ENCODE measurements at places on chromosomes 3 and 15.
A peak's percentile ranks its signal among the peaks of the same experiment; 100 is the strongest.

DNA sequence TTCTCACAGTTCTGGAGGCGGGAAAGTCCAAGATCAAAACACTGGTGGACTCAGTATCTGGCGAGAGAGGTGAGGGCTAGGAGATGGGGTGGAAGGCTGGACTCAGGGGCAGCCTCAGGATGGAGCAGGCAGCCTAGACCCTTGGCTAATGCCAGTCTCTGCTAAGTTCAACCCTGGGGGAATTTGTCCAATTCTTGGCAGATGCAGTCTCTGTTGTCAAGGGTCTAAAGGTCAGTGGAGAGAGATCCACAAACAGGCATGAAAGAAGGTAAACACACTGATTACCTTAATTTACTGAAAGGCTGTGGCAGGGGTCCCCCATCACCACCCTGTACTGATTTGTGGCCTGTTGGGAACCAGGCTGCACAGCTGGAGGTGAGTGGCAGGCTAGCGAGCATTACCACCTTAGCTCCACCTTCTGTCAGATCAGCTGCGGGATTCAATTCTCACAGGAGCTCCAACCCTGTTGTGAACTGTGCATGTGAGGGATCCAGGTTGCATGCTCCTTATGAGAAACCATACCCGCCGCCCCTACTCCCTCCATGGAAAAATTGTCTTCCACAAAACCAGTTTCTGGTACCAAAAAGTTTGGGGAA, 32.5 kb upstream of the RHCG start:
- no peaks in the 10 kb centered on the region for H3K4me1 ChIP-seq
- peaks cover 2% of the 10 kb centered on the region for H3K27me3 ChIP-seq
- no peak overlapping the region for H3K4me3 ChIP-seq
- H3K27ac ChIP-seq, result no peak overlapping the region
- no peaks in the 10 kb centered on the region for H3K36me3 ChIP-seq
- no peak for DNase-seq

DNA sequence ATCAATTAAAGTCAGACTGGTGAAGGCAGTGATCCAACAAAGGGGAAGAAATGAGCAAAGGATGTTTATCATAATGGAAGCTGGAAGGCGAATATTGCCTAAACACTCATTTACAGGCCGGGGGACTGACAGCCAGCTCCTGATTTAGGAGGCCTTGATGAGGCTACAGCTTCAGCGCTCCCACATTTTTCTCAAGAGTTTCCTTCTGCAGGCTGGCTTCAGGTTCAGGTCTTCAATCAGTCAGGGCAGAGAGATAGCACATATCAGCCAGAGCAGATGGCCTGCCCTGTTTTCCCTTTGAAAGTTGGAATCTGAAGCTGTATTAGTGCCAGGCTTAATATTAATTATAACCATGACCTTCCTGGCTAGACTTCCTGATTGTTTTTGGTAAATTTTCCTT, 218.9 kb downstream of the SV2B start:
- H3K4me1 ChIP-seq, result no peaks in the 10 kb centered on the region
- no peak for DNase-seq
- H3K27ac ChIP-seq, result no peak overlapping the region
- no peaks in the 10 kb centered on the region for H3K36me3 ChIP-seq

DNA sequence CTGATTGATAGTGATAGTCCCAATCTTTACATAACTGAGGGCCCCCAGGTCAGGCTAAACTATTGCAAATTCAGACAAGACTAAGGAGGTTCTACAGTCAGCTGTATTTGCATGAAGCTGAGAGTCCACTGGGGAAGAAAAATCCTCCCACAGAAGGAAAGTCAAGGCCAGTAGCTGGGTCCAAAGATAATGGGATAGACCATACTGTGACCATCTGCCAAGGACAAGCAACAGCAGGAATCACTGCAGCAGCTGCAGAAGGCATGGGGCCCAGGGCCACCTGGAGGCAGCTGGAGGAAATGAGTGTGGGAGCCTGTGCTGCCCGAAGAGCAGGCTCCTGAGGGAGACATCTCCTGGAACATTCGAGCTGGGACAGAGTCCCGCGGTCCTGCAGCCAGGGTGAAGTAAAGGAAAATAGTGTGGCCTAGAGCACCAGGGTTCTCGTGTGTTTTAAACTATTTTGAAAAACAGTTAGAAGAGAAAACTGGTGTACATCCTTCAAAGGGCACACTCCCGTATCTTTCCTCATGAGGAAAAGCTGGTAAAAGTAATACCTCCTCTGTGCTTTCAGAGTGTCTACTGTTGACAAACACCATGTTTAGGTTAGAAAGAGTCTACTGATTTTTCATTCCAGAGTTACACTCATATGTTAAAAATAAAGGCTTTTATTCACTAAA, 13.2 kb upstream of the TMEM212 start:
- H3K4me3 ChIP-seq, result no peak overlapping the region
- peaks cover 5% of the 10 kb centered on the region for H3K4me1 ChIP-seq
- no peak overlapping the region for H3K27ac ChIP-seq
- DNase-seq, result peak; percentile 77

DNA sequence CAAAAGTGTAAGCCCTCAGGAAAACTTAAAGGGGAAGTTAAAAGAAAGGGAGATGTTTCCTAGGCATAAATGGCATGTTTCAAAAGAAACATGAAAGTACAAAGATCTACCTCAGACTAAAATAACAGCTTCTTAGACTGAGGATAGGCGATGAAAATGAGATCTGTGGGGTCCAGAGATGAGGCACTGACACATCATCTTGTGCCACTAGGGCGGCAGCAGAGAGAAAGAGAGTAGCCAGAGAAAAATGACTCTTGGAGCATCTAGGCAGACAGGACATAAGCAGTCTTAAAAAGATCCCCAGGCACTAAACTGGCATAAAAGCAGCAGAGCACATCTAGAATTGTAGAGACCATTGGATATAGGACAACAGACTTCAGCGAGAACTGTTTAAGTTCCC, 42.5 kb upstream of the RFX7 start:
- no peaks in the 10 kb centered on the region for H3K4me1 ChIP-seq
- DNase-seq, result no peak
- H3K27ac ChIP-seq, result no peak overlapping the region
- no peak overlapping the region for H3K4me3 ChIP-seq
- no peaks in the 10 kb centered on the region for H3K36me3 ChIP-seq

DNA sequence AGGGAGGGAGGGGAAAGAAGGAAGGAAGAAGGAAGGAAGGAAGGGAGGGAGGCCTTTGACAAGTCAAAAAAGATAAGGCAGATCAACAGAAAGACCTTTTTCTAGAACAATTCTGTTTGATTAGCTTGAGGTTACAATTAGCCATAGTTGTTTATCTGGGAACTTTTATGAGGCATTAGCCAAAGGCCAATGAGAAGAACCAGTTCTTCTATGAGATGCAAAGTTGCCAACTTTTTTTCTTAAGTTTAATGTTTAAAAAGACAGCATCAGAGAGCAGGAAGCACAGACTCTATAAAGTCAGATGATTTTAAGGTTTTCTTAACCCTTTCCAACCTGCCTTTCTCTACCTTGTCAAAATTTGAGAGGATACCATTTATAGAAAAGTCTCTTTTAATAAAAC, 301.3 kb upstream of the NR2F2 start:
- no peaks in the 10 kb centered on the region for H3K36me3 ChIP-seq
- H3K27me3 ChIP-seq, result no peaks in the 10 kb centered on the region
- peaks cover 3% of the 10 kb centered on the region for H3K4me1 ChIP-seq

GRCh38 chr15:39200586-39200985, 380.3 kb upstream of the THBS1 start:
- peak; percentile 8 for DNase-seq
- no peaks in the 10 kb centered on the region for H3K27me3 ChIP-seq
- H3K4me1 ChIP-seq, result peaks cover 13% of the 10 kb centered on the region
- H3K27ac ChIP-seq, result no peak overlapping the region
- H3K4me3 ChIP-seq, result no peak overlapping the region

- DNase-seq, result no peak
- H3K4me3 ChIP-seq, result no peak overlapping the region
- H3K4me1 ChIP-seq, result no peaks in the 10 kb centered on the region
- no peaks in the 10 kb centered on the region for H3K27me3 ChIP-seq
- no peak overlapping the region for H3K27ac ChIP-seq
Observed at GRCh38 chr3:23762214-23762613, 43.5 kb upstream of the UBE2E1 start.

GRCh38 chr3:181555681-181556080, 156.0 kb upstream of the SOX2 start:
- H3K4me3 ChIP-seq, result no peak overlapping the region
- H3K36me3 ChIP-seq, result no peaks in the 10 kb centered on the region
- no peaks in the 10 kb centered on the region for H3K27me3 ChIP-seq

DNA sequence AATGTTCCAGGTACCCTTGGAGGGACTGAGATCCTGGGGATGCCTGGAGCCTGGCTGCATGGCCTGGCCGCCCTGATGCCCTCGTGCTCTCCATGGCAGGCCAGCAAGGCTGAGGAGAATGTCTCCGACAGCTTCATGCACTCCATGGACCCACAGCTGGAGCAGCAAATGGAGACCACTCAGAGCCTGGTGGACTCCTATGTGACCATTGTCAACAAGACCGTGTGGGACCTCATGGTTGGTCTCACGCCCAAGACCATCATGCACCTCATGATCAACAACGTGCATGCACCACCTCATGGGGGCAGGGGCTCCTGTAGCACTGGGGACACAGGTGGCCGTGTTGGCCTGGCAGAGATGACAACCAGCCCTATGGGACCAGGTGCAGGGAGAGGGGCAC, 19.7 kb downstream of the GOLGA6A start:
- no peaks in the 10 kb centered on the region for H3K36me3 ChIP-seq
- no peak overlapping the region for H3K27ac ChIP-seq
- no peaks in the 10 kb centered on the region for H3K4me1 ChIP-seq

DNA sequence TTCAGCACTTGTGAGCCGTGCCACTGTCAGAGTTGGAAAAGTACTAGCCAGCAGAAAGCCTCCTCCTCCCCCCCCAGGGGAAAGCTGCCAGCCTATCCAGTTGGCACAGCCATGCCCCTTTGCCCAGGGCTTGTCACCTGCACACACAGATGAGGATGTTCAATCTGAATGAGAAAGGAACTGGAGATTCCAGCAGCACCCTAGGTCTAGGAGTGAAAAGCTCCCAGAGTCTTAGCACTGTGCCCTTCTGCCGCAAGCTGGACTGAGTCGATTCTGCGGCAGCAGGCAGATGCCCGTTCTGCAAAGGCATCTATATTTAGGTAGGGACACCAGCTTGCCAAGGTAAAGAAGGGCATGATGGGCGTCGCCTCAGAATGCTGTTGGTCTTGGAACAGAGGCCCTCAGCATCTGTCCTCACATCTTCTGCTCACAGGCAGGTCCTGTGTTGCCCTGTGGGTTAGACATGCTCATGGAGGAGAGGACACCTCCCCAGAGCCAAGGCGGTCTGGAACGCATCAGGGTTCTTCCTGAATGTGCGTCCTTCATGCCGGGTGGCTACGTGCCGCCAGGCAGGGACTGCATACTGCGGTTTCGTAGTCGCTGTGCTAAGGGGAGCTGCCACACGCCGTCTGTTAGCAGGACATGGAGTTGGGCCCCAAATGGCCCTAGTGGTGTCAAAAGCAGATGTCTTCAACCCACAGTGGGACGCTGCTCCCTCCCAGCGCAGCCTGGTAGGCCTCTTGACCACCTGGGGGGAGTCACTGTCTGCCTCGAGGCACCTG, 109.5 kb downstream of the VGLL4 start:
- H3K4me3 ChIP-seq, result no peak overlapping the region
- no peaks in the 10 kb centered on the region for H3K36me3 ChIP-seq
- H3K4me1 ChIP-seq, result no peaks in the 10 kb centered on the region
- H3K27ac ChIP-seq, result no peak overlapping the region
- H3K27me3 ChIP-seq, result no peaks in the 10 kb centered on the region

DNA sequence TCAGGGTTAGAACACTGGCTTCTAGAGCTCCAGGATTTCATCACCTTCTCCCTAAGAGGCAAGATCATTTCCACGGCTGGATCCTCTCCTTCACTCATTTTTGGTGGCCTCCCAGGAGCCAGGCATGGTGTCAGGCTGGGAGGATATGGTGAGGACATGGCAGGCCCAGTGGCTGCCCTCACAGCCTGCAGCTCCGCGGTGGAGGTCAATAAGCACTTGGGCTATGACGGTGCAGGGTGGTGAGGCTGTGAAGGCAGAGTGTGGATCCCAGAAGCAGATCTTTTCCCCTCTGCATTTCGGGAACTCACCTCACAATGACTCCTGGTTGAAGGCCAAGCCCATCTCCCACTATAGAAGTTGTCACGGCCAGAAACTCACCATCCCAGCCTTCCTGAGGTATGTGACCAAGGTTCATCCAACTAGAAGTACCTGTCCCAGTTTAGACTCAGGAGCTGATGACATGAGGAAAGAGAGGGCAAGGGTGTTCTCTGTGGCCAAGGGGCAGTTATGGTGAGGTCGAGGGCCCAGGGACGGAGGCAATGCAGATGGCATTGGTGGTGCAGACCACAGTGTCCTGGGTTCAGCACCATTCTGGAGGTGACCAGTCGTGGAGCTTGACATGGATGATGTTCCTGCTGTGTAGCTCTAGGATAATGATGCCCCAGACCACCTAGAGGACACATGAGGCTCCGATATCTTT, 100.1 kb upstream of the SMAD3 start:
- H3K36me3 ChIP-seq, result no peaks in the 10 kb centered on the region
- H3K4me3 ChIP-seq, result no peak overlapping the region
- no peaks in the 10 kb centered on the region for H3K4me1 ChIP-seq

DNA sequence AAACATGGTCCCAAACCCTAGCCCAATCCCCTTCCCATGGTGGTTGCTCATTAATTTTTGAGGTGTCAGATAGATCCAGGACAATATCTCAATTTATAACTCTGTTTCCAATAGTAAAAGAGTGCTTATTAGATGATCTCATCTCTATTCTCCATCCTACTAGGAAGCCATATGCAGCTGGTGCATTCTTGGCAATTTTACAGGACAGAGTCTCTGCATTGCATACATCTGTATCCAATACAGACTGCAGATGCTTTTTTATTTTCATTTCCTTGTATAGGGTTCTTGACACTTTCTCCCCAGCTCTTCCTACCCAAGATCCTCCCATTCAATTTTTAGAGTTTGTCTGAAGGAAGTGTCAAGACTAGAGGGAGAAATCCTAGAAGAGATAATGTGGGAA, 194.8 kb upstream of the DPH6 start:
- H3K27me3 ChIP-seq, result no peaks in the 10 kb centered on the region
- no peak overlapping the region for H3K4me3 ChIP-seq
- H3K4me1 ChIP-seq, result no peaks in the 10 kb centered on the region
- no peaks in the 10 kb centered on the region for H3K36me3 ChIP-seq

- H3K4me3 ChIP-seq, result no peak overlapping the region
- no peaks in the 10 kb centered on the region for H3K27me3 ChIP-seq
- H3K27ac ChIP-seq, result no peak overlapping the region
- DNase-seq, result no peak
- H3K36me3 ChIP-seq, result no peaks in the 10 kb centered on the region
Observed at GRCh38 chr3:51751287-51751686, 27.8 kb downstream of the IQCF6 start.

- H3K27me3 ChIP-seq, result no peaks in the 10 kb centered on the region
- no peak overlapping the region for H3K27ac ChIP-seq
- no peak overlapping the region for H3K4me3 ChIP-seq
- no peak for DNase-seq
- H3K36me3 ChIP-seq, result no peaks in the 10 kb centered on the region
- H3K4me1 ChIP-seq, result no peaks in the 10 kb centered on the region
Observed at GRCh38 chr3:107206141-107206540, 171.1 kb upstream of the CCDC54 start.

DNA sequence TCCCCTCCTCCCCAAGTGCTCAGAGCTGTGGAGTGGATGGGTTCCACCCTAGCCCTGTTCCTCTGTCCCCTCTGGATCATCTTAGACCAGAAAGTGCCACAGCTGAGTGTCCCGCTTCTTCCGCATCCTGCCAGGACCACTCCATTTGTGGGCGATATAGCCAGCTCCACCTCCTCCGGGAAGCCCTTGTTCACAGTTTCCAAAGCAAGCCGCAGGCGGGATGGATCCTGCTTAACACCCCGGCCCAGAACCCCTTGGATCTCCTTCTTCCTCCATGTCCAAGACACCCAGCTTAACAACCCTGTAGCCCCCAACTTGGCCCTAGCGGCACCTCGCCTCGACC, 490 bp upstream of the ALAS1 start:
- peaks cover 13% of the 10 kb centered on the region for H3K36me3 ChIP-seq
- H3K27me3 ChIP-seq, result no peaks in the 10 kb centered on the region
- H3K4me3 ChIP-seq, result peak overlapping the region; percentile 87
- DNase-seq, result no peak
